A172 (cell line): ENCODE measurements at places on chromosomes 3 and 15.

GRCh38 chr15:100168787-100169186 lies 173.0 kb downstream of the ADAMTS17 start:
- DNase-seq: no peak

DNA sequence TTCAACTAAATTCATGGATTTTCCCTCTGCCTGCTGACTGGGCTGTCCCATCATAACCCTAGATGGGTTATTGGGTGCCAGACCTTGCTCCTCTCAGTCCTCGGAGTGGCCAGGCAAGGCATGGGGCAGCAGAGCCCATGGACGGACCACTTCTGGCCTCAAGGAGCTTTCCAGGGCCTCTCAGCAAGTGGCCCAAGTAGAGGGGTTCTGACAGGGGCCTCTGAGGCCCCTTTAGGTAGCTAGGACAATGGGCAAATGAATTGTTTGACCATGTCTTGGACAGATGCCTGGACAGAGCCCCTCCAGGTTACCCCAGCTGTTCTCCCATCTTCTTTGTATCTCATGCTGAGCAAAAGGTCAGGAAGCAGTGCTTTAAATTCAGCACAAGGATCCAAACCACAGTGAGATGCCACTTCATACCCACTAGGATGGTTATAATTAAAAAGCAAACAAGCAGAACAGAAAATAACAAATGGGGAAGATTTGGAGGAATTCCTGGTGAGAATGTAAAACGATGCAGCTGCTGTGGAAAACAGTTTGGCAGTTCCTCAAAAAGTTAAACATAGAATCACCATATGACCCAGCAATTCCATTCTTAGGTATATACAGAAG lies 61.6 kb downstream of the SPSB4 start:
- no peak for DNase-seq

DNA sequence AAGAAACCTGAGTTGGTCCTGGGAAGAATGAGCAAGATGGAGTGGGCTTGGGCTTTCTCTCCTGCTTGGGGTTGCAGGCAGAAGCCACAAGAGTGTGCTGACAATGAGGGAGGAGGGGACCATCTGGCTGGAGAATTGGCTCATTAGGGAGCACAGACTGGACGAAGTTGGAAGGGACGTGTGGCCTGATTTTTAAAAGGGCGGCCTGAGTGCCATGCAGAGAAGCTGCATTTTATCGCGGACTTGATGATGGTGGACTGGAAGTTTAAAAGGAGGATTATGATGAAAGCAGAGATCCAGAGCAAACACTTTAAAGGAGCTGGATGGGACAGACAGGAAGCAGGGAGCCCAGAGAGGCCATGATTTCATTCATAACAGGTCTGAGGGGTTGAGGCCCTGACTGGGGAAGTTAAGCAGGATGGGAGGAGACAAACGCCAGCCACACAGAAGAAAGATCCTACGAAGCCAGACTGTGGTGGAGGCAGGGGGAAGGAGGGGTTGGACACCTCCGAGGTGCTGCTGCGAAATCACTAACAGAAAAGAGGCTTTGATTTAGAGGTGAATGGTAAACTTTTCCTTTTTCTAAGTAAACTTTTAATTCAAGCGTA lies 23.6 kb downstream of the TLNRD1 start:
- no peak for DNase-seq

GRCh38 chr15:49290191-49290590 lies 120.1 kb downstream of the GALK2 start:
- no peak for DNase-seq

DNA sequence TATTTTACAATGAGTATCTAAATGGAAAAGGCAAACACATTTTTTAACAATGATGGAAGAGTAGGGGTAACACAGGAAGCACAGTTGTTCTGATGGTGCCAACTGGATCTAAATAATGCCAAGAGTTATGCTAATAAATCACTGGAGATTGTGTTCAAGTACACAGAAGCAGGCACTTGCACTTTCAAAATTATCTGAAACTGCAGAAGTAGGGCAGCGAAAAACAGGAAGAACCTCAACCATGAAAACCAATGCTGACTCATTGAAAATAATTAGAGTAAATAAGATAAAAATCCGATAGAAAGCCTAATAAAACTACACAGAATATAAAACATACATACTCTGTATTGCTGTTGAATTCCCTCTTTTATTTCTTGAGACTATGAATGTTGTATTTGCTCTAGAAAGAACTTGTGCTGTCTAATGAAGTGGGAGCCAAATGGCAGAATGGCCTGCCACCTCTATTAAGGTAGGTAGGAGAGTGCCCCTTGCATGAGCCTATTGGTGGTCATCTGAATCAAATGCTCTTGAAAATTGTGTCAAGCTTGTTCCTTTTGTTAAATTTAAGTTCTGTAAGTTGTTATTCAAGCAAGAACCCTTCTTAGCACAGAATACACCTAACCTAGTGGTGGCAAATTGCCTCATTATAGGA lies 93.7 kb downstream of the ABI3BP start:
- DNase-seq: peak; percentile 40

GRCh38 chr15:68479870-68480269 lies 47.9 kb upstream of the ITGA11 start:
- DNase-seq: no peak

GRCh38 chr3:193843474-193844301 lies 250.7 kb downstream of the OPA1 start:
- no peak for DNase-seq

GRCh38 chr3:127026661-127027060 lies 43.7 kb downstream of the PLXNA1 start:
- DNase-seq: no peak

DNA sequence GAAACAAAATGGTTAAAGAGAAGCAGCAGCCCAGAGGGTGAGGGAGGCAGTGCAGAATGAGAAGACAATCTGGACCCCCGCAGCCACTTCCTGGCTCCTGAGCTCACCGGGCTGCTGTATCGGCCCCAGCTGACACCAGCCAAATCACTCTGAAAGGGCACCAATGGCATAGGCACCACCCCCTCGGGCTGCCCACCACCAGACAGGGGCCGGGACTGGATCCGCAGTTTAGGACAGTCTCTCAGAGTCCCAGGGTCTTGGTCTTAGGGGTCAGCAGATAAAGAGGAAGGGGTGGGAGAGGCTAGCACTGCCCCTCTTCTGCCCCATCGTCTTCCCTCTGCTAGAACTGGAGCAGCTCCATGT lies 17.9 kb upstream of the EHD4 start:
- DNase-seq: no peak

DNA sequence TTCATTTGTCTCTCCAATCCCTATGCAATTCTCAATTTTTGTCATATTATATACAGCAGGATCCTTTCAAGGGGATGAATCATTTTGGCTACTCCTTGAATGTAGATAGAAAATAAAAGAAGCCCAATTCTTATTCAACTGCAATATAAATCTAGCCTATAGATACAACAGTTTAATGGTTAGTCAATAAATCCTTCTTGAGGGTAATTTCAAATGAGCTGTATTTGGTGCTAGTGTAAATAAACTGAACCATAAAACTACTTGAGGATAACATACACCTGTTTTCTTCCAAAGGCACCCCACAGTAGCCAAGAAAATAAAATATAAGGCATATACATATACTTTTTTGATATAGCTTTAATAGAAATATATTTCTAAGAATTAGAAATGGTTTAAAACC lies 830.3 kb downstream of the ROBO1 start:
- DNase-seq: no peak

GRCh38 chr15:61750271-61751084 lies 309.8 kb downstream of the VPS13C start:
- no peak for DNase-seq

GRCh38 chr3:7158516-7158915 lies 297.6 kb downstream of the GRM7 start:
- DNase-seq: no peak

- no peak for DNase-seq
Measured at GRCh38 chr3:183239046-183239445, 14.0 kb upstream of the B3GNT5 start.

GRCh38 chr3:22988566-22988965 lies 214.6 kb upstream of the UBE2E2 start:
- DNase-seq: no peak

DNA sequence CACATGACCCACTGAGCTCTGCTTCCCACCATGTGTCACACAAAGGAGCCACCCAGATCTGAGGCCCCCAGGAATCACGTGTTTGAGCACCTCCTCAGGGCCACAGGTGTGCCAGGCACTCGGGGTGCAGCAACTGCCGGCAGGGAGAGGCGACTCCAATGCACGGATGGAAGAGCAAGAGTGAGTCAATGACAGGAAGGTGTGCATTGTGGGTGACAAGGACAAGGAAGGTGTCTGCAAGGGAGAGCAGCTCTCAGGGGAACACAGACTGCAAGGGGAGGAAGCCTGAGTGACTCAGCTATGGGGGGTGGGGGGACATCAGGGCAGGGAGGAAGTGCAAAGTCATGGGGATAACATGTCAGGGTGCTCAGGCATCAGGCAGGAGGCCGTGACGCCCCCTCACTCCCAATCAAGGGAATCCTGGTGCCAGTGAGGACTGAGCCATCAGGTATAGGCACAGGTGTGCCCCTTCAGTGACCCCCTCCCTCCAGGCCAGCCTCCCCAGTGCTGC lies 67.4 kb downstream of the NUP210 start:
- peak; percentile 75 for DNase-seq

- peak; percentile 5 for DNase-seq
Measured at GRCh38 chr3:35524856-35525255, 114.5 kb upstream of the ARPP21 start.

GRCh38 chr15:23467110-23467600 lies 20.1 kb upstream of the GOLGA6L2 start:
- DNase-seq: peak; percentile 28

DNA sequence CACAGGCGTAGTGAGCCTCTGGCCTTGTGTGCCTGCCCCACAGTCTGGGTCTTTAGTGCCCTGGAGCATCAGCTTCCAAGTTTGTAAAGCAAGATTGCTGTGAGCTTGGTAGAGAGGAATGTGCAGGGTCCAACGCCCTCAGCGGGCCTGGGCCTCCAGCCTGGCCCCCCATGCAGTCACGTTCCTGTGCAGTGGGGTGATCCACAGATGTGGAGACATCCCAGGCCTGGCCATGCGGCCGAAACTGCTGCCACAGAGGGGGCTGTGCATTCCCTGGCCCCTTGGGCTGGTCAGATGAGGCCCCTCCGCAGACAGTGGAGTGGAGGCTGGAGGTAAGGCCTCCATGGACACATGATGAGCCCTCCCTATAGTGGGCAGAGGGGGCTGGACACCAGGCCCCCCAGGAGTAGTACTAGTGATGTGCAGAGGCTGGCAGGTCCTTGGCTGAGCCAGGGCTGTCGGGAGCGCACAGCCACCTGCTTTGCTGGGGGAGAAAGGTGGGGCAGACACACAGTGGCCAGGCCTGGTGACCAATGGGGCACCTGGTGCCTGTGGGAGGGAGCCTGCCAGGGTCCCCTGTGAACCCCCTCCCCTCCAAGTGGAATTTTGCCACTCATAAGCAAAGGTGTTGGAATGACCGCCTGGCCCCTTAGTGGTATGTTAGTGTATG lies 71.5 kb downstream of the EFCAB12 start:
- no peak for DNase-seq

DNA sequence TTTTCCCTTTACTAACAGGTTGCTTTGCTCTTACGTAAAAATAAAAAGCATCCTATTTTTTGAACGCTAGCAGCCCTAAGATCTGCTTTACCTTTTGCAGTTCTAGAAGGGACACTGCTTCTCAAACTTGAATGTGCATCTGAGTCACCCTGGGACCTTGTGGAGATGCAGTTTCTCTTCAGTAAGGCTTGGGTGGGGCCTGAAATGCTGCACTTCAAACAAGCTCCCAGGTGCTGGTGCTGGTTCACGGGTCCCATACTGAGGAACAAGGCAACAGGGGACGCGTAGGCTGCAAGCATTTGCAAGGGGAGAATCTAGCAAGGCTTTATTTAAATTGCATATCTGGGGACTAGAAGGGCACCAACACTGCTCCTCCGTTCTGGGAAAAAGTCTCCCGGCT lies 30.0 kb downstream of the MB21D2 start:
- peak; percentile 87 for DNase-seq

GRCh38 chr3:29880809-29881208 lies 599.9 kb downstream of the RBMS3 start:
- no peak for DNase-seq

DNA sequence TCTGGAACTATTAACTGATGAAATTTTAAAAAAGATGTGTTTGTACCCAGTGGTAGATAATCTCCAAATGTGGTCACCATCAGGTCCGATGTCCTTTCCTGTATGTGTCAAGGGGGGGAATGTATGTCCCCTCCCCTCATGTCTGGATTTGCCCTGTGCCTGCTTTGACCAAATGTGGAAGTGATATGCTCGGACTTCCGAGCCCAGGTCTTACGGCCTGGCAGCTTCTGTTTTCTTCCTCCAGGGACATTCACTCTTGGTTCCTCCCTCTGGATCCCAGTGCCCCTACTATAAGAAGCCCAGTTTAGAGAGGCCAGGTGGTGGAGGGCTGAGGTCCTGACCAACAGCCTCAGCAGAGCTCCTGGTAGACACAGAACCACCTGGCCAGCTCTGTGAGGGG lies 75.5 kb downstream of the CCR1 start:
- DNase-seq: no peak

DNA sequence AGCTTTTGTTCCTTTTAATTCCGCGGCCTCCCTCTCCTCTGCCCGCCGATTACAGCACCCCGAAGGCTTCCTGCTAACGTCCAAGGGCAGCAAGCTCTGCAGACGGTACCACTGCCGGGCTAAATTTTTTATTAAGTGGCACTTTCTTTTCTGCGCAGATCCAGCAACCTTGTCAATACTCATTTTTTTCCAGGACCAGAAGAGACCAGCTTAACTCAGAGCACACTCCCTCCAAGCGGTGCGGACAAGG lies 542 bp upstream of the MEIS2 start:
- no peak for DNase-seq

DNA sequence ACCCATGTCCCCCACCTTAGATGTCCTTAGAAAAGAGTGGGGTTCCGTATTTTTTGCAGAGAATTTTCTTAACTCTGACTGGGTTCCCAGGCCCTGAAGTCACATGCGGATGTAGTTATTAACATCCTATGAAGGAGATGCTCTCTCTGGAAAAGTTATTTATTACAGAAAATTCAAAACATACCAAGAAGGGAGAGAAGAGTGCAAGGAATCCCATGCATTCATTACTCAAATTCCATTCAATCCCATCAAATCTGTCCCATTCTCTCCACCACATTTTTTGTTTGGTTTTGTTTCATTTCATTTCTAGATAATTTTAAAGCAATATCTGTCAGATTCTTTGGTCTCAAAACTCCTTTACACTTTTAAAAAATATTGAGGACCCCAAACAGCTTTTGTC lies 34.3 kb upstream of the ANKRD34C start:
- no peak for DNase-seq

DNA sequence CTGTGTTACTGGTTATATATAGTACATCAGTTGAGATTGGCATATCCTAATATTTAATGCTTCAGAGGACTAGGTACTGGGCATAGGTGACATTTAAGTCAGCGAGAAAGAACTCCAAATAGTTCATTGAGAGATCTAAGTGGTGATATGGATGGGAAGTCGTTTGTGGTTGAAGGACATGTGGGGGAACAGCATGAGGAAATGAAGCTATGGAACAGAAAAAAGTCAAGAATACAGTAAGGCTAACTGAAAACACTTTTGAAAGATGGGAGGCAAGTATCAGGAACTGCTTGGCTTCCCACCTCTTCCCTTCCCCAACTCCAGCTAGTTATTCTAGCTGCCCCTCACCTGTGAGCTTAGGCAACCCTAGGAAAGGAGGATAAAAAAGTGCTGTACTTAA lies 3.7 kb upstream of the MYO5A start:
- no peak for DNase-seq
